ENCODE measurements at places on chromosomes 4 and X.

- DNase-seq = no peak
Measured at GRCh38 chr4:100168521-100168920, 21.7 kb downstream of the DDIT4L start.

DNA sequence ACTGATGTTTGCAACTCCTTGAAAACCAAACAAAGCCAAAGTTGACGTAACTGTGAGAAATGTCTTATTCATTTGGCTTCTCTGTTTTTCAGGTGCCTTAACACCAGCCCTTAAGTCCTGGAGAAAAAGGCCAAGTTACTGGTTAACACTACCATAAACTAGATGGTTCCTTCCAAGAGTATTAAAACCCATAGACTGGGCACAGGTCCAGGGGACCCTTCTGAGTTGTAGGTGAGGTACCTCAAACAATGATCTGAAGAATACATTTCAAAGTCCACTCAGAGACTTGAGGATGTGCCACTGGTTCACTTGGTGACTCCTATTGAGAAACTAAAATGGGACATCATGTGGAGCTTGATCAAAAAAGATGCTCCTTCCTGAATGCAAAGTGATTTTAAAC lies 87.0 kb downstream of the NKX6-1 start:
- no peak for DNase-seq

GRCh38 chrX:27162496-27162895 lies 300.6 kb downstream of the PPP4R3C start:
- no peak for DNase-seq

GRCh38 chrX:113651306-113651705 lies 810.7 kb upstream of the AMOT start:
- DNase-seq = no peak

GRCh38 chr4:55993994-55994663 lies 45.4 kb downstream of the CEP135 start:
- no peak for DNase-seq

GRCh38 chr4:111120191-111120590 lies 497.3 kb upstream of the PITX2 start:
- no peak for DNase-seq

DNA sequence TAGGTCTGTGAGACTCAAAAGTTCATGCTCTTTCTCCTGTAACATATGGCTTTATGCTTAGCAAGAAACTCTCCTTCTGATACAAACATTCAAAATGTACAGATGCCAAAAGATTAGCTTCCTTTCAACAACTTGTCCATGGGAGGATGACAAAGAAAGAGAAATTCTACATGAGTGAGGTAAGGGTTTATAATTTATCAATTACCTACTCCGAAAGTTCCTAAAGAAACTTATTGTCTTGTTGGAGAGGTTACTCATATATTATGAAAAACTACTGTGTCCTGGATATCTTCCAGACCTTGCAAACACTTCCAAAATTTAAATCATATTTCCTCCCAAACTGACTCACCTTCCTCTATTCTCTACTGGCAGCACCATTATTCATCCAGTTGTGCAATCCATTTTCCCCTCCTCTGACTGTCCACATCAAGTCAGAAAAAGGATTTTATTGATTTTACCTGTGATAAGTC lies 65.1 kb downstream of the ENPEP start:
- no peak for DNase-seq

- peak; percentile 50 for DNase-seq
Measured at GRCh38 chrX:12702509-12703091, 88.6 kb upstream of the PRPS2 start.

DNA sequence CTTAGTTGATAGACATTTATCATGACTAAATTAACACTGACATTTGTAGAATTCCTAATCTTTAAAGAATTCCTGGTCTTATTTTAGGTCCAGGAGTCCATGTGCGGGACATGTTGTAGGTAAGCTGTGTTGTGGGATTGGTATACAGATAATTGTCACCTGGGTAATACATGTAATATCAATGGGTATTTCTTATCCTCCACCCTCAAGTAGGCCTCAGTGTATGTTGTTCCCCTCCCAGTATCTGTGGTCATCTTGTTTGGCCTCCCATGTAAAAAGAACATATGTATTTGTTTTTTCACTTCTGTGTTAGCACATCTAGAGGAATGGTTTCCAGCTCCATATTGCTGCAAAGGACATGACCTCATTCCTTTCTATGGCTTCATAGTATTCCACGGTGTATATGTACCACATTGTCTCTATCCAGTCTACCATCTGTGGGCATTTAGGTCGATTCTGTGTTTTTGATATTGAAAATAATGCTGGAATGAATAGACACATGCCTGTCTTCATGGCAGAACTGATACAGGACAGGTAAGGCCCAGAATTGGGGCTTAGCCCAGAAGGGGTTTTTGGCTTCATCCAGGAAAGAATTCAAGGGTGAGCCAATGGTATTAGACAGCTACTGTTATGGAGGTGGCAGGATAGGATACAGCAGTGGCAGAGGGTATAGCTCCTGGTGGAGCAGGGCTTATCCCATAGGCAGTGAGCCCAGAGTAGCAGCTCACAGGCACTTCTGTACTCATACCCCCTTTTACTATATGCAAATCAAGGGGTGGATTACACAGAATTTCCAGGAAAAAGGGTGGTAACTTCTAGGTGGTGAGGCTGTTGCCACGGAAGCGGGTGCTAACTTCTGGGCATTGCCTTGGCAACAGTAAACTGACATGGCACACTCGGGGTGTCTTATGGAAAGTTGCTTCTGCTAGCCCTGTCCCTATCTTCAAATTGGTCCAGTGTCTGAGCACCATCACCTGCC lies 66.1 kb upstream of the WDR1 start:
- no peak for DNase-seq

- peak; percentile 2 for DNase-seq
Measured at GRCh38 chrX:115561605-115562479, 868 bp downstream of the PLS3 start.

- DNase-seq = peak; percentile 0
Measured at GRCh38 chr4:128241425-128241913, 46.1 kb downstream of the PGRMC2 start.

- DNase-seq = no peak
Measured at GRCh38 chr4:21885770-21886169, 62.8 kb downstream of the KCNIP4 start.

- DNase-seq = no peak
Measured at GRCh38 chr4:122895336-122895995, 26.9 kb downstream of the NUDT6 start.

DNA sequence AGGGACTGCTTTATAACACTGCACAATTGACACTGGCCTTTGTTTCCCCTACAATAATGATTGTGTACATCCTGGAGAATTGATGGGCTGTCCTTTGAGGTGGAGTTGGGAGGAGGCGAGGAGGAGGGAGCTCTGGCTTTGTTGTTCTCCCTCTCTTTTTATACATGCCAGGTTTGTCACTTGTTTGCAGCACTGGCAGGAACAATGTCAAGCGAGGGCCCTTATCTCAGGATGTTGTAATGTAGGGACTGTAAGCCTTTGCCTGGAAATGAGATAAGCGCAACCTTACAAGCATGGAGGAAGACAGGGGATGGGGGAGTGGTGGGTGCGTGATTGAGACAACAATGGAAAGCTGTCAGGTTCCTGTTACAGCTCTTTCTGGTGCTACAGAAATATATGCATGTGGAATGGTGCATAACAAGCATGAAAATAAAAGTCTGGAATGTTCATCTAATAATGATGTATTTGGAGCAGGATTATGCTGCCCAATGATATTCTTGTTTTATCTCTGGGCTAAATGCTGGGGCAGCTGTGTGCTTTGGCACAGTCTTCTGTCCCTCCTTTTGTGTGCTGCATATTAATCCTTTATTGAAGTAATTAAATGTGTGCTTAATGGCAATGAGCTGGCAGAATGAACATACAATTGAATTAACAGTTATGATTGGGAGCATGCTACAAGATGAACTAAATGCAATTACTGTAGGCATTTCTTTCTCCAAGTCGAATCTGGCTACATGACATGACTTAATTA lies 294.4 kb downstream of the GPAT3 start:
- no peak for DNase-seq

DNA sequence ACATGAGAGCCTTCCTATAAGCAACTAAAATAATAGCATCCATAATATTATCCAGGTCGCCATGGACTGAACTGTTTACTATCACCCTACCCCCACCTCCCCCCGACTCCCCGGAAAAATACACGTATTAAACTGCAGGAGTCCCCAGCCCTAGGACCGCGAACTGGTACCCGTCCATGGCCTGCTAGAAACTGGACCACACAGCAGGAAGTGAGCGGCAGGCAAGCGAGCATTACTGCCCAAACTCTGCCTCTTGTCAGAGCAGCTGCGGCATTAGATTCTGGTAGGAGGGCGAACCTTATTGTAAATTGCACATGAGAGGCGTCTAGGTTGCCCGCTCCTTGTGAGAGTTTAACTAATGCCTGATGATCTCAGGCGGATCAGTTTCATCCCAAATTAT lies 405.8 kb upstream of the ADGRL3 start:
- DNase-seq = no peak

- no peak for DNase-seq
Measured at GRCh38 chr4:3469386-3470243, 6.5 kb downstream of the DOK7 start.

GRCh38 chrX:1581132-1581531 lies 10.3 kb upstream of the AKAP17A start:
- peak; percentile 93 for DNase-seq

GRCh38 chr4:139844057-139844456 lies 178.4 kb downstream of the MGST2 start:
- DNase-seq = no peak

- no peak for DNase-seq
Measured at GRCh38 chr4:177283167-177283566, 26.5 kb upstream of the NEIL3 start.

DNA sequence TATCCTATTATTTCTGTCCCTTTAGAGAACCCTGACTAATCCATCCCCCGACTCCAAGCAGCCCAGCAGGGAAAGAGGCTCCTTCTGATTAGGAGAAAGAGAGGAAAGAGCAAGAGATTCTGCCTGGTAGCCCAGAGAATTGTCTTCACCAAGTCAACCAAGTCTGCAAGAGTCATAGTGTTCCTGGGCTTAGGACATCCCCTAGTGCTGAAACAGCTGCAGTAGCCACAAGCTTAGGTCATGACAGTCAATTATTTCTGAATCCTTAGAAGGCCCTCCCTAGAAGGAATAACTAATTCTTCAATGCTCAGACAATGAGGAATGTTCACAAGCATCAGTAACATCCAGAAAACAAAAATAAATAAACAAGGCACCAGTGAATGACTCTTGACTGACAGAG lies 480.3 kb upstream of the GRIA3 start:
- DNase-seq = no peak

- no peak for DNase-seq
Measured at GRCh38 chrX:136048446-136048845, 63.2 kb downstream of the SLC9A6 start.

- no peak for DNase-seq
Measured at GRCh38 chrX:115337491-115338144, 48.1 kb downstream of the LUZP4 start.

DNA sequence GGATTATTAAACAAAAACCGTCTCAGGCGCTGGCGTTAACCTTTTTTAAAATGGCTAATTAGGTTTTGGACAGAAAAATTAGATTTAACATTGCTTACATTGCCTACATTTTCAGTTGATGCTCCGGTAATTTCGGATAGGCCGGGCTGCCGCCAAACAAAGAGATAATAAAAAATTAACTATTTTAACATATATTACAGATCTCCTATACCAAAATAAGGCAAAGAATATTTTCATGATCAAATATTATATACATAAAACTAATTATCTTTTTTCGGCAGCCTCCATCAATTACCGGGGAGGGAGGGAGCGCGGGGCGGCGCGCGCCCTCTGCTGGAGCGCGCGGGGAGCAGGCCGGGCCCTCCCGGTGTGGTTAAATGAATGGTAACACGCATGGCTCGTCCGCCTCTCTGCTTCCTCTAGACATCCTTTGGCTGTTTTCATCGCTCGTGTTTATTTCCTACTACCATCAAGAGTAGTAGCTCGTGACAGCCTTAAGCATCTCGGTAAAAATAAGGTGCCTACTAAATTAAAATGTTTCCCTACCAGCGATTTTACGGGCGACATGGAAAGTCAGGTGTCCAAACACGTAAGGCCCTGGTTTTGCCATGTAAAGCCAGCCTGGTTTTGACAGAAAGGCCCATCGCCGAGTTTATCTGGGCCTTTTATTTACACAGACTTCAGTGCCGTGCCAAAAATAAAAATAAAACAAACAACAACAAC lies 52.4 kb upstream of the TMEM33 start:
- DNase-seq = peak; percentile 48

GRCh38 chrX:8067754-8068462 lies 103.2 kb downstream of the VCX2 start:
- DNase-seq = no peak

DNA sequence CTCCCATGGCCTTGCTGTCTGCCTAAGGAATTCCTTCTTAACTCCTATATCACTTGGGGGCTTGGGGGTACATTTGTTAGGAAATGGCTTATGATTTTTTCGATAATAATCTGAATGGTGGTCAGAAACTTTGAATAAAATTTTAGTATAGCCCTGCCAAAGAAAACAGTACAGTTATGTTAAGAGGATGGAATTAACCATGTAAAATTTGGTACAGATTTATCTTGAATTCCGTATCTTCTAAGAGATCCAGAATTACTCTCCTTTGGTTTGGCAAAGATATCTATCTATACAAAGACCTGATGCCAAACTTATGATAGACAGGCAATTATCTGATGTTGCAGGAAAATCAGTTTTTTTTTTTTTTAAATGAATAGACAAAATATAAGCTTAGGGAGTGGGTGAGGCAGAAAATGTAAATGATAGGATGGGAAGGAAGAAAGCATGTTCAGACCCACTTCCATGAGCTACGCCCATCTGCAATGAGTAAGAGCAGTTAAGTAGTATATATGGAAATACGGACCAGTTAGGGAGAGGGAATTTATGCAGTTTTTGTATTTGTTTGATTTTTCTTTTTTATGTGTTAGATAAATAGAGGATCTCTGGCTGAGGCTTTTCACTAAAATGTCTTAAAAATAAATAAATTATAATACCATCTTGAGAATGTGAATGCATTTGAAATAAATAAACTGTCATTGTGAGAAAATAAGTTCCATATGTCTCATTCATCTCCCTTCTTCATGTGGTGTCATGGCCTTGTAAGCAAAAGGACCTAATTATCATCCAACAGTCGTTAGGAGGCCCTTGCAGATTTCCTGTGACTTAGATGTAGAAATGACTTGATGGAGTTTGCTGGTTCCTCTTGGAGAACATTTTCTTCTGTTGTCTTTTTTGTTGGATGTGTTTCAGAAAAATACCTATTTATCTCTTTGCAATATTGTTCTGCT lies 389.6 kb downstream of the ARHGAP24 start:
- DNase-seq = no peak

GRCh38 chr4:139718358-139718757 lies 52.7 kb downstream of the MGST2 start:
- DNase-seq = no peak

GRCh38 chr4:24793219-24794005 lies 2.0 kb upstream of the SOD3 start:
- DNase-seq = peak; percentile 54

GRCh38 chr4:14387647-14388046 lies 614.6 kb upstream of the CPEB2 start:
- no peak for DNase-seq

- peak; percentile 84 for DNase-seq
Measured at GRCh38 chr4:74671080-74671698, 123.1 kb downstream of the BTC start.

GRCh38 chr4:106149911-106150310 lies 166.1 kb downstream of the TBCK start:
- DNase-seq = peak; percentile 6
